Fibroblast of upper back skin (primary cell): ENCODE measurements at places on chromosomes 7 and 10.

DNA sequence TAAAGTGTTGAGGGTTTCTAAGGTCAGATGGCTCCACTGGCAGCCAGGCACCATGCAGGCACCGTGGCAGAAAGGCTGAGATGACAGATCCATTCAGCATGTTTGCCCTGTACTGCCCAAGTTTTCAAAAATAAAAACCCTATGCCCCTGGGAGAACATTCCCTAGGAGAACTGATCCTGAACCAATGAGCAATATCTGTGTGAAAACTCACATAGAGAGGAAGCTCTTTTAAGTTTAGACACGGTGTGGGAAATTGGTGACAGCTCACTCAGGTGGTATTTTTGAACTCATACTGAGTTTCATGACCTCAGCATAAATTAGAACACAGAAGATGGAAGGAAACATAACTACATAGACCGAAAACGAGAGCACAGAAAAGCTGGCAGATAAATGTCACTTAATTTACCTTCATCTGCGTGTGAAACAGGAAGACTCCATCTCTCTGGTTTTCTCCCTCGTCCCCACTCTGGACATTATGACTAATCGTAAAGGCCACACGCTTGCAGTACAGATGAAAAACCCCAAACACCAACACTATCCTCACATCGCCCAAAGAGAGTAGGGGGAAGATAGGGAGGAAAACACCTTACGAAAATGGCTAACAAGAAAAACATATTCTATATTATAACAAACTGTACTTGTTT is 127.8 kb downstream of the ICA1 start:
- DNase-seq, result no peak

GRCh38 chr7:26891400-26892350 is 27.3 kb upstream of the SKAP2 start:
- DNase-seq, result peak; percentile 22

DNA sequence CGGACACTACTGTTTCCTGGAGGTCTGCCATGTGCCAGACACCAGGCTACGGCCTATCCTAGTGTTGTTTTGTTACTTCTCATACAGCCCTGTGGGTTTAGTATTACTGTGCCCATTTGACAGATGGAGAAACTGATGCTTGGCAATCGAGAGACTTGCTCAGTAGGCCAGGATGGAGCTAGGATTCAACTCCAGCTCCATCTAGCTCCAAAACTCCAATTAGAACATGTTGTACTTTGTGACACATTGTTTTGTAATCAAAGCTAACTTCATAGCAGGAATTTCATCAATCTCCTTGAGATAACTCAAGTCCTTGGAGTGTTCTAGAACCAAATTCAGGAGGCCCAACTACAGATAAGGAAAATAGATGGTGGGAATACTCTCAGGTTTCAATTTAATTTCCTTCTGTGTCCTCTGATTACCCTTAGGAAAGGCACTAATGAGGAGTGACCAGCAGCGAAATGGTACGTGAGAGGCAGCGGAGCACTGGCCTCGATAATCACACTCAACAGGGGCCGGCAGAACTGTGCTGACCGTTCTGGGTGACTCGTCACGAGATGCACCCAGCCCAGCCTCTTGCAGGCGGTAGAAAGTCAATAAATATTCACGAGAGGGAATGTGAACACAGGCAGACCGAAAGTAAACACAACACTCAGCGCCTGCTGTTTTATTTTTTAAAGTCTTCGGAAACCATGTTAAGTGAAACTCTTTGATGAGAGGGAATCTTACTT is 269.6 kb upstream of the NEBL start:
- DNase-seq, result no peak

GRCh38 chr7:121371883-121372282 is 24.2 kb downstream of the FAM3C start:
- peak; percentile 22 for DNase-seq

DNA sequence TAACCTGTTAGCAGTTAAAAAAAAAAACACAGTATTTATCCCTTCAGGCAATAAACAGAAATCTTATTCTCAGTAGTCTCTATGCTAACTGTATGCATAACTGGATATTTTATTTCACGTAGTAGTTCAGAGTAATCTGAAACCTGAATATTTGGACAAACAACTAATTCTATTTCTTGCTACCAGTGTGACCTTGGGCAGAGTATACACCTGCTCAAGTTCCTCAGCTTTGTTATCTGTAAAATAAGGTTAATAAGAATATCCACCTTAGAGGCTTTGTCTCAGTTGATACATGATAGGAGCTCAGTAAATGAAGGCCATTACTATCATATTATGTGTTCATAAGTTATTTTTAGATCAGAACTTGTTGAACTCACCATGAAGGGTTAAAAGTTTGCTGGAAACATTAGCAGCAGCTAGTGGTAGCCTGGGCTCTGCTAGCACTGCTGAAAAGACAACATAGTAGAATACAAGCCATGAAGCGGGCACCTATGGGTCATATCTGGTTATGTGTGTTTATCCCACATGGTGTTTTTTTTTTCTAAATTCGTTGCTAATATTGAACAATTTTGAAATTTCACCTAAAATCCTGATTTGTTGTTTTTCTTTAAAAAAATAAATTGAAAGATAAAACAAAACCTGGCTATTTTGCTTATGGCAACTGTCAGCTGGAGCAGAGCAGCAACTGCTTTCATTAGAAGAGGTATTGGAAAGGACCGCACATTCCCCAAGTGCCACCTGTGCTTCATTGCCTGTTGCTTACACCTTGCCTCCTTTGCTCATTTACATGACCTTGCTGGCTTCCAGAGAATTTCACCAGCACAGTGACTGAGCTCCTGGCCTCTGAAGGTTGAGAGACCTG is 303.0 kb downstream of the PRKG1 start:
- DNase-seq, result no peak

DNA sequence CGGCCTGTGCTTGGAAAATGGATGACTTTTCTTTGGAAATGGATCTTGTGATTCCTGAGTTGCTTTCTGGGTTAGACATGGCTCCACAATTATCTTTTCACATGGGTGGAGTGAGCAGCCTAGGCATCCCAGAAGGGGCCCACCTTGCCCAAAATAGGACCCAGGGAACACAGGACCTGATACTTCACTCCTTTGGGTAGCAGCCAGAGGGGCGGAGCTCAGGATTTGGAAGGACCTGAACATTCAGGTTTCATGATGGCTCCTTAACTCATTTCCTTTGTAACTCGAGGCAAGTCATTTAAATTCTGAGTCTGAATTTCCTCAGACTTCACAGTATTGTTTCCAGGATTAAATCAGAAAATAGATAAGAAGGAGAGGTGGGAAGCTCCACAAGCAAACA is 178.3 kb upstream of the ZMIZ1 start:
- DNase-seq, result no peak

GRCh38 chr7:2080060-2080387 is 152.7 kb downstream of the MAD1L1 start:
- DNase-seq, result no peak

DNA sequence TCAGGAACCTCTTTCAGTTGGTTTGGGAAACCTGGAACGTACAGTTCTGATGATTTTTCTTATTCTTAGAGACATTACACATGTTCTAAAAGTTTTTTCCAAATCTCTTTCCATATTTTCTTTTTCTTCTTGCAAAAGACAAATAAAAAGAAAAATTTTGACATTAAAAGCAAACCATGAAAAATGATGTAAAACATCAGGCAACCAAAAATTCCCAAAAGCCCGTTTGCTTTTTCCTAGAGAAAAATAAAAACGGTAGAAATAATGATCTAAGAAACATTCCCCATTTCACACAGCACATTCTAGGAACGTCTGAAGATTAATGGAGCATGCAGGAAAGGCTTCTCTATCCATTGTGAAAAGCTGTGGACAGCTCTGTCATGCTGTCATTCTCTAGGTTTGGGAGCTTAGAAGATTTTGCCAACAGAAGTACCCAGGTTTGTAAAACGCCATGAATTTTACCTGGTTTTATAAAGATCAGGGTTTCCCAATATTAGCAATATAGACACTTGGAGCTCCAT is 11.2 kb upstream of the PRTFDC1 start:
- no peak for DNase-seq

DNA sequence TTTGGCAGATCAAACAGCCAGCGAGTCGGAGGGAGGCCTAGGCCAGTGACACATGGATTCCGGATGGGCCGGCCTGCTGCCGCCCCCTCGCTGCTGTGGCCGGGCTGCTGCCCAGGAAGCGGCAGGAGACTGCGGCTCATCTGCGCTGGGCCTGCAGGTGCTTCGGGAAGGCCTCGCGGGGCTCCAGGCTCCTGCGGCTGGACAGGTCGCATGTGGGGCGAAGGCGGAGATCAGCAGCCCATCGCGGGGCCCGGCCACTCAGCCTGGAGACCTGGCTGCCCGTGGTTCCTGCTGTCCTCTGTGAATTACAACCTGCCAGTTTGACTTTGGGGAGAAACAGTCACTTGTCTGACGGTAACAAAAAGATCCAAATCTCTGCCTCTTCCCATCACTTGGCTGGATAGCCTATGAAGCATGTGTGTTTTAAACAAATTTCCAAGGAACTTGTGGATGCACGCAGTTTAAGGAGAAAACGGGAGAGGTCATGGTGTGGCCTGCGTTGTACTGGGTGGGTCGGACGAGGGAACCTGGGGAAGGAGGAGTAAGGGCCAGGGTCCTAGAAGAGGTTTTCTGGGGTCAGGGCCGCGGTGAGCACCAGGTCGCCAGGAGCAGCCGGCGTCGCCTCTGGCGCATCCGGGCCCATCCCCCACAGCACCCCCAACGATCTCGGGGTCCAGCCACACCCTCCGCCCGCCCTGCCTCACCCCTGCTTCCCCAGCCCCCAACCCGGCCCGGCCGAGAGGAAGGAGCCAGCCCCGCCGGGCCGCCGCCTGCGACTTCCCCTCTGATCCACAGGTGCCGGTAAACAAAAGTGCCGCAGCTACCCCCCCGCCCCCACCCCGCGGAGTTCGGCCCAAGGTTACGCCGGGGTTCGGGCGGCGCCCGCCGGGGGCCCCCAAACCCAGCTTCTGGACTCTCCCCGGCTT is 1.6 kb downstream of the SPOCK2 start:
- DNase-seq, result no peak

GRCh38 chr7:44378744-44379143 is 53.4 kb upstream of the CAMK2B start:
- DNase-seq, result peak; percentile 80

DNA sequence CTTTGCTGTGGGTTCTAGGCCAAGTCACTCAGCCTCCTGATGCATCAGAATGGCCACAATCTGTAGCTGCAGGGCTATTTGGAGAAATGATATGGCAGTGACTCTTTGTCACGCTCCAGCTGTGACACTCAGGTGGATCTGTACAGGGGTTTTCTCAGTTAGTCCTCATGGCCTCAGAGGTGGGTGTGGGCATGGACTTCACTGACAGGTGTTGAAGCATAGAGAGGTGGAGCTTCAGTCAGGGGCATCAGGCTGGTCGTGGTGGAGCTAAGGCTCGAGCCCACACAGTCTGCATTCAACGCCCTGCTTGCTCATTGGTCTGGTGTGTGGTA is 21.2 kb downstream of the PALD1 start:
- DNase-seq, result no peak

GRCh38 chr10:65531545-65531944 is 1394.3 kb upstream of the LRRTM3 start:
- no peak for DNase-seq

GRCh38 chr10:103196516-103196915 is 3.4 kb upstream of the NT5C2 start:
- DNase-seq, result no peak

DNA sequence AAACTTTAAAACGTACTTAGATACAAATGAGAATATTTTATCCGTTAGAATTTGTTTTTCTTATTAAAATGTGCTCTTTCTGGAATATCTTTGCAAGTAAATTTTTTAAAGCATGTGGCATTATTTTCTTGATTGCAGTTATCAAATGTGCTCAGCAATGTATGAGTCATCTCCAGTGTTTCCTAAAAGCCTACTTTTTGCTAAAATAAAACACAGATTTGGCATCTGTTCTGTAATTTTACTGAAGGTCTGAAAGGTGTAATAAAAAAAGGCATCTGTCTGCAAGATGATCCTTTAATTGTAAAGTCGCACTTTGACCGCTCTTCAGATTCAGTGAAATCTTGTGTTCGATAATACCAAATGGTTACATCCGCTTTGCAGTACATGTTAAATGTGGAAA is 3.4 kb downstream of the GNAT3 start:
- peak; percentile 20 for DNase-seq

GRCh38 chr7:129208667-129209066 is 16.2 kb upstream of the AHCYL2 start:
- DNase-seq, result no peak
